Neural crest cell (in vitro differentiated cells): ENCODE measurements at places on chromosomes 12 and 14.

- DNase-seq, result no peak
These were observed 14.9 kb downstream of the CCDC63 start for GRCh38 chr12:110861729-110862128.

- DNase-seq, result no peak
These were observed 159.6 kb downstream of the CRADD start for GRCh38 chr12:93836620-93837260.

GRCh38 chr14:93759719-93760307 is 28.5 kb downstream of the PRIMA1 start:
- no peak for DNase-seq

- DNase-seq, result no peak
These were observed 5.0 kb downstream of the PTPN6 start for GRCh38 chr12:6956021-6956727.

DNA sequence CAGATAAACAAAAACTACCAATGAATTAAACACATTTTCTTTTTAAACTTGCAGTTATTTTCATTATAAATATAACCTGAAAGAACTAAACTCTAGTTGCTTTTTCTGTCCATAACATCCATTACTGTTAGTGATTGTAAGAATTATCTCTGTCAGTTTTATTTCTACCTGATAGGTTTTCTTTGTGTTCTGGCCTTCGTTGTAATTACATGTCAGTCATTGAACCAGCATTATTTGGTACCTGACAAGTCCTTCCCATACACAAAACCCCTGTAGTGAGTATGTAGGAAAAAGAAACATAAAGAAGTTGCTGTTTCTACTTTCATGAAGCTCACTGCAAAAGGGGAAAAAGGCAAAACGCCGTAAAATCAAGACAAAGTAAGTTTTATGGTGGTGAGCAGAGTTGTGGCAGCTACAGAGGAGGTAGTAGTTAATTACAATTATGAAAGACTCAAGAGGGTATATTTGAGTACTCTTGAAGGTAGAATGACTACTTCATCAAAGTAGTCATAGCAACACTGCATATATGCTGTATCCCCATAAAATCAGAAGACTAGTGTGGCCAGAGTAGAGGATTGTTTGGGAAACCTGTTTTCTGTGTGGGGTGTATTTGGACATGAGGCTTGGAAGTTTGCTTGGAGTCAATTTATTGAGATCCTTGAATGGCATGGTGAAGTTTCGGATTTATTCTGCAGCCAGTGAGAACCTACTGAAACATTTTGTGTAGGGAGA is 102.8 kb downstream of the SLC5A8 start:
- DNase-seq, result no peak

- no peak for DNase-seq
These were observed 3.7 kb downstream of the MYL6 start for GRCh38 chr12:56161690-56162351.

GRCh38 chr14:38207736-38208617 is at the start of gene SSTR1:
Gene SSTR1 (plus strand): TSS chr14:38207904. CDS start chr14:38209390, 1,486 bp downstream.
- DNase-seq, result no peak

- DNase-seq, result no peak
These were observed 32.4 kb downstream of the C14orf132 start for GRCh38 chr14:96071561-96071960.
